NCI-H510A treated with DMSO at 0.1 percent for 48 hours (cell line): ENCODE measurements at places on chromosomes 7 and 10.

GRCh38 chr10:36728626-36729025 lies 396.8 kb upstream of the ANKRD30A start:
- DNase-seq: no peak

DNA sequence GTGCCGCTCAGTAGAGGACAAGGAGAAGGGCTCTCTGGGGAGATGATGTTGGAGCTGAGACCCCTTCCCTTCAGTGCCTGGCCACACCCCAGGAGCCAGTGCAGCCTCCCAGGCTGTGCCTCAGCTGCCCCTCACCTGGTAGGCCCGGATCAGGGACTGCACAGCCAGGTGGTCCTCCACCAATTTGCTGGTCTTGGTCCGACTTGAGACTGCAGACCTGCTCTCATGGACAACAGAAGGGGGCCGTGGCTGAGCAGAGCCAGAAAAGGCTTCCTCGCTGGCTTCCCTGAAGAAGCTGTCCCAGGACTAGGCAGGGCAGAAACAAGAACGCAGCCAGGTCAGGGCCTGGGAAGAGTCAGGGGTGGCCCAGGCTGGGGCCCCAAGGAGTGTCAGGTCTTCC lies 5.5 kb downstream of the OGDHL start:
- no peak for DNase-seq

GRCh38 chr7:120272701-120273475 lies at the start of gene KCND2:
TSS of gene KCND2 (plus strand) at chr7:120273175.
- peak; percentile 49 for DNase-seq

DNA sequence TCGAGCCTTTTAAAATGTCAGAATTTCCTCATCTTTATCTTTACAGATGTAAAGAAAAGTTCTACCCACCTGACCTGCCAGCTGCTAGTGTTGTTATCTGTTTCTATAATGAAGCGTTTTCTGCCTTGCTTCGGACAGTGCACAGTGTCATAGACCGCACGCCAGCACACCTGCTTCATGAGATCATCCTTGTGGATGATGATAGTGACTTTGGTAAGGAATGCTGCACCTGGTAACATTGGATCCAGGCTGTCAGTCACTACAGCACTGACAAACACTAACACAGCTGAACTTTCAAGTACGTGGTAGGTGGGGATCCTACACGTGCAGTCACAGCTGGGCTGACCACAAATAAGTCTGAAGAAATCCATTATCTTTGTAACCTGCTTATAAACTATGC lies 77.6 kb downstream of the GALNT11 start:
- peak; percentile 63 for DNase-seq

- no peak for DNase-seq
Observed at GRCh38 chr10:20457649-20458048, 439.5 kb downstream of the NEBL start.

DNA sequence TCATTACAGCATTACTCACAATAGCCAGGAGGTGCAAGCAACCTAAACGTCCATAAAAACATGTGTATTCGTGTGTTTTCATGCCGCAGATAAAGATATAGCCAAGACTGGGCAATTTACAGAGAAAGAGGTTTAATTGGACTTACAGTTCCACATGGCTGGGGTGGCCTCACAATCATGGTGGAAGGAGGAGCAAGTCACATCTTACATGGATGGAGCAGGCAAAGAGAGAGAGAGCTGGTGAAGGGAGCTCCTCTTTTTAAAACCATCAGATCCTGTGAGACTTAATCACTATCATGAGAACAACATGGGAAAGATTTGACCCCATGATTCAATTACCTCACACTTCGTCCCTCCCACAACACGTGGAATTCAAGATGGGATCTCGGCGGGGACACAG lies 33.0 kb downstream of the PDLIM1 start:
- no peak for DNase-seq

DNA sequence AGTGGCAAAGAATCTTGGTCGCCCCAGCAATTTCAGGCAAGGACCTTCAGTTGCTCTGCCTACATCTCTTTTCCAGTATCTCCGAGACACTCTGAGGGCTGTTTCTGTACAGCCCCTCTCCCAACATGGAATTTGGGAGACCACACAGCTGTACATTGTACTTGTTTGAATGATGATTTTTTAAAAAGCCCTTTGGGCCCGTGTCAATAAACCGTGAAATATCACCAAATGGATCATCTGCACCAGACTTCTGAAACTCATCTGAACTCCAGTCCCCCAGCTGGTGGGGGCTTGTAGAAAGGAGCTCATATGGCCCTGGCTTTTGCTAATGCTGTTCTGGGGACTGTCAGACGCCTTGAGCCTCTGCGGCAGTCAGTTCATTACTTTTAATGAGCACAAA lies 374.9 kb downstream of the BBS9 start:
- no peak for DNase-seq

DNA sequence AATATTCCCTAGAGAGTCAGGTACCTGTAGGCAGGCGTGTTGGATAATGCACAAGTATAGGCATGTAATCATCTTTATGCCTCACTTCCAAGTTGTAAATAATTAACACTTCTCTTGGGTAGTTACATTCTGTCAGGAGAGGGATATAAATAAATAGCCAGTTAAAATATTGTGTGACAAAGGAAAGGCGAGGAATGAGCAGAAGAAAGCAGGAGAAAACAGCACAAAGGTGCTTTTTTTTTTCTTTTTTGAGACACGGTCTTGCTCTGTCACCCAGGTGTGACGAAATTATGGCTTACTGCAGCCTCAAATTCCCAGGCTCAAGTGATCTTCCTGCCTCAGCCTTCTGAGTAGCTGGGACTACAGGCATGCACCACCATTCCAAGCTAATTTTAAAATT lies 99.2 kb upstream of the LYZL2 start:
- no peak for DNase-seq

- no peak for DNase-seq
Observed at GRCh38 chr7:119967221-119967620, 305.8 kb upstream of the KCND2 start.

DNA sequence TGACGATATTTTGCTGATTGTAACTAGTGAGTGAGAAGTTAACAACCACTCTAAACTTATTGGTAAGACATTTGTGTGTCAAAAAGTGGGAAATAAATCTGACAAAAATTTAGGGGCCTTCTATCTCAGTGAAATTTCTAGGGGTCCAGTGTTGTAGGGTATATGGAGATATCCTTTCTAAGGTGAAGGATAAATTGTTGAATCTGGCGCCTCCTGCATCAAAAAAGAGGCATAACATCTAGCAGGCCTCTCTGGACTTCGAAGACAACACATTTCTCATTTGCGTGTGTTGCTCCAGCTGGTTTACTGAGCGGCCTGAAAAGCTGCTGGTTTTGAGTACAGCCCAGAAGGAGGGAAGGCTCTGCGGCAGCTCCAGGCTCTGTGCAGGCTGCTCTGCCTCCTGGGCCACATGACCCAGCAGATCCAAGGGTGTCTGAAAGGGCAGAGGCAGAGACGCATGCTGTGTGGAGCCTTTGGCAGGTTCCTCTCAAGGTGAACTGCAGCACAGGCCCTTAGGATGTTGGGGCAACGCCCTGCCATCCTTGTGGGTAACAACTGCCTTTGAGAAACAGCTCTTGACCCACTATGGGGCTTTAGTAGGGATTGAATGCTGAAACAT lies 72.4 kb downstream of the LMBR1 start:
- no peak for DNase-seq

- no peak for DNase-seq
Observed at GRCh38 chr10:122656741-122657140, 42.9 kb downstream of the C10orf120 start.

DNA sequence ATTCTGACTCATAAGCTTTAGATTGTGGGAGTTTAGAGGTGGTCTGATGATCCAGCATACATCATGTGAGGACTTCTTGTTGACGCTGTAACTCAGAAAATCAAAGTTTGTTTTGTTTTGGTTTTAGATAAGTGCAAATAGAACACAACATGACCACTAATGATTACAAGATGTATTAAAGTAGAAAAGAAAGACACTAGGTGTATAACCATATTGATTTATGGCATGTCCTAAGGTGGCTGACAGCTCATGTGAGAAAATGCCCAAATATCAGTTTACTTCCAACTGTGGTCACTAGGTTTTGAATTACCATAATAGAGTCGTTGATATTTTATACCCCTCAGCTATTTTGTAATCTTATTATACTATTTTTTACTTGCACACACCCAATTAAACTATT lies 1131.4 kb upstream of the PHF14 start:
- no peak for DNase-seq

DNA sequence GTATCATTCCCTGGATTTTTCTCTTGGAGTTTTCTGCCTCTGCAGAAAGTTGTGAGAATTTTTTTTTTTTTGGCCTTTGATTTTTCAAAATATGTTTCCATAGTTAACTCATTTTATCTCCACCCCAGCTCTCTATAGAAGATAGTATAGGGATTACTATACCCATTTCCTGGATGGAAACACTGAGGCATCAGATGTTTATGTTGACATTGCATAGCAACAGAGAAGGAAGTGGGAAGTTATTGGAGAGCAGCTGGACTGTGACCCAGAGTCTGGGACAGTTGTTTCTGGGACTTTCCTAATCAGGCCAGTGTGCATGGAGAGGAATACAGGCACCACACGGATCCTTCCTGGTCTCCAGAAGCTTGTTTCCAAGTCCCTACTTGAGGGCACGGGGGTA lies 158.0 kb downstream of the CDH23 start:
- DNase-seq: no peak

DNA sequence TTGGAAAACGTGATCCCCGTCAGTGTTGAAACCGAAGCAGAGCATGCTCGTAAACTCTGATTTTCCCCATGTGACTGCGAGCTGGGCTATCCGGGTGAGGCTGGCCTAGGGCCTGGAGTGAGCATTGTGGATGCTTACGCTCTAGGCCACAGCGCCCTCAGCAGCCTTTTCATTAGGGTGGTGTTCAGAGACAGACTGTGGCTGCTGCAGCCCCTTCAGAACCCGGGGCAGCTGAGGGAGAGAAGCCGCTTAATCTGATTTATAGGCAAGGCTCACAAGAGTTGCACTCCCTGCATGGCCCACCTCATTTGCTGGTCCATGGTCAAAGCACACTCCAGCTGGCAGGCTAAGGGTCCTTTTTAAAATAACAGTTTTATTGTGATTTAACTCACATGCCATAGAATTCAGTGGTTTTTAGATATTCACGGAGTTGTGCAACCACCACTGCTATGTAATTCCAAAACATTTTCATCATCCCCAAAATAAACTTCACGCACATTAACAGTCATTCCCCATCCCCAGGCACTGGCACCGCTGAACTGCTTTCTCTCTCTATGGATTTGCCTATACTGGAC lies 72.5 kb downstream of the SYPL1 start:
- no peak for DNase-seq

- no peak for DNase-seq
Observed at GRCh38 chr7:13411151-13411550, 578.3 kb downstream of the ETV1 start.

DNA sequence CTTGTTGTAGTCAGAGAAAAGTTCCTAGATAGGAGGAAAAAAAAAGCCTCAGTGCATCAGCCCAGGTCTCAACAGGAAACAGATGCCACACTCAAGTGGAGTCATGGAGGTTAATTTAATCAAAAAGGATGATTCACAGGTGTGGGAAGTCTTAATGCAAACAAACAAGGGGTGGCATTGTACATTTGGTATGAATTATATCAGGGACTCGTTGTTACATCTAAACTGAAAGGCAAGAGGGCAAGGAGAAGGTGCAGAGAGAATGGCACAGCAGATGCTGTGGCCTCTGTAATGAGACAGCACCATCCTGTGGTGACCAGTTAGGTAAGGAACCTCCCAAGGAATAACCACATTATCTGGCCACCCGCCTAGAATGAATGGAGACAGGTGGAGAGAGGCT lies 133.7 kb downstream of the PTPRZ1 start:
- peak; percentile 43 for DNase-seq

- DNase-seq: no peak
Observed at GRCh38 chr10:133526957-133527588, at the start of gene CYP2E1. TSS of gene CYP2E1 (plus strand) at chr10:133527363. CDS start at chr10:133527396, 33 bp downstream.

GRCh38 chr7:115153769-115154477 lies 232.0 kb downstream of the MDFIC start:
- DNase-seq: no peak

DNA sequence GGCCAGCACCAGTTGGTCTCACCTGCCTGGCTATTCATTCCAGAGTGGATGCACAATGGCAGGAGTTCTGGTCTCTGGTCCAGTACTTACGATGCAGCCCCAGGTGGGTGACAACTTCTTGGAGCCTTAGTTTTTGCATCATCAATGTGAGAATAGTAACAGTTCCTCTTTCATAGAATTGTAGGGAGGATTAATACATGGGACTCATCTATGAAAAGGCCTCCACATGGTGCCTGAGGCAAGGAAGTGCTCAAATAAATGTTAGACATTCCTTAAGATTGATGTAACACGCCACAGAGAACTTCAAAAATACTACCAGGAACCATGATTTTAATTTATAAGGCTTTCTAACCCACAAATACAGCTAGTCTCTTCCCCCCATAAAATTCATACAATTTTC lies 120.1 kb upstream of the CHST15 start:
- DNase-seq: no peak

DNA sequence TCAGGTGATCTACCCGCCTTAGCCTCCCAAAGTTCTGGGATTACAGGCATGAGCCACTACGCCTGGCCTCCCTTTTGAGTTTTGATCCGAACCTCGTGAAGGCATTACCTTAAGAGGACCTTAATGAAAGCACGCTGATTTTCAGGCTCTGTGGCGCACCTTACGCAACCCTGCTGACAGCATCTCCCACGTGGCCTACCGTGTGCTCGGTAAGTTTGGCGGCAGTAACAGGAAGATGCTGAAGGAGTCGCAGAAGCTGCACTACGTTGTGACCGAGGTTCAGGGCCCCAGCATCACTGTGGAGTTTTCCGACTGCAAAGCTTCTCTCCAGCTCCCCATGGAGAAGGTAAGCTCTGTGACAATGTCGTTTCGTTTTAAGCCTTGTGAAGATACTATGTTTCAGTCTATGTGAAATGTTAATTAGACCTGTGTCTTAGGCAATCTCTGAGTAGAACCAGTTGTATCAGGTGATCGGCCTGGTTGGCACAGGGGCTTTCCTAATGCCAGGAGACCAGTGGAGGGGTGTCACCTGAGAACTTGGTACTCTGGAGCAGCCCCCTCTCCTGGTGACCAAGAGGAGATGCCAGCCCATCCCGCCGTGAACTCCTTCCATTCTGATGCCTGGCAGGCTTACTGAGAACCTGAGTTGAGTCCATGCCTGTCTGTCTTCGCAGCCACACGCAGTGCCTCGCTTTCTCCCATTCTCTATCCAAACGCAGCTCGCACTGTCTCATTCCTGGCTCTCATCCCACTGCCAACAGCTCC lies 43.5 kb downstream of the TRRAP start:
- DNase-seq: no peak
